ENCODE measurements at places on chromosomes 12 and 14.

DNA sequence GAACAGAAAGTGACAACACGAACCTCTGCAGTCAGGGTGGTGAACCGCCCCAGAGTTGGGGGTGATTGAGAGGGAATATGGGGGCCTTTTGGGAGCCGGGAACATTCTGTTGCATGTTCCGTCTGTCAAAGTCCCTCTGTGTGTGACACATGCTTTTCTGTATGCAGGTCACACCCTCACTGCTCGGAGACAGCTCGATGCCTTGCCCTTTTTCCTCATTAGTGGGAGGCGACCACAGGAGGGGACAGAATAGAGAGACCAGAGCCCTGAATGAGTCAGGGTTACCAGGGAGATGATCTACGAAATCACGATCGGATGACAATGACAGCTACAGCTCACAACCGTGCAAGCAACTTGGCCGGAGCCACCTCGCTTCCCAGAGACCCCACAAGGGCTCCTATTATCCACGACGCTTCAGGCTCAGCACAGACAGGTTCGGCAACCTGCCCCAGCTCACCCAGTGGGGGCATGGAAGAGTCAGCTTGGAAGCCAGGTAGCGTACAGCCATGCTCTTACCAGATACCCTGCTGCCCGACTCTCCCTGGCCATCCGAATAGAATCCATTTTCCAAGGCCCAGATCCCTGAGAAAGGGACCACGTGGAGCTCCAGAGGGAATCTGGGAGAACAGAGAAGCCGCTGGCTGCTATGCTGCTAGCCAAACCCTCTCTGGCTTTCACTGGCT, 38.8 kb downstream of the TESC start:
- DNase-seq = no peak

GRCh38 chr14:22149058-22149457, 440.0 kb downstream of the DAD1 start:
- no peak for DNase-seq

DNA sequence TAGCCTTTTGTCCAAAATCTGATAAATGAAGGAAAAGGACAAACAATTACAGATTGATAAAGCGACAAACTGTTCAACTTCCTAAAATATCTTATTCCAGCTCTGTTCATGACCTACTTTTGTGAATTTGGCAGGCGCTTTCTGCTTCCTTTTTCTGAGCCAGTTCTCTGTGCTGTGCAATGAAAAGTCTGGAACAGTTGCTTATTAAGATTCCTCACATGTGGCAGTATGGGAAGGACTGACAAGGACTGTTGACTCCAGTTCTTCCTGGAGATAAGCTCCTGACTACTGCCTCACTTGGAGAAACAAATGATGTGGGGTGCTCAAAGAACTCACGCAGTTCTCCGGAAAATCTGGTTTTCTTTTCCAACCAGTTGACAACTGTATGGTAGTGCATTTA, 58.3 kb upstream of the ANP32D start:
- DNase-seq = no peak

DNA sequence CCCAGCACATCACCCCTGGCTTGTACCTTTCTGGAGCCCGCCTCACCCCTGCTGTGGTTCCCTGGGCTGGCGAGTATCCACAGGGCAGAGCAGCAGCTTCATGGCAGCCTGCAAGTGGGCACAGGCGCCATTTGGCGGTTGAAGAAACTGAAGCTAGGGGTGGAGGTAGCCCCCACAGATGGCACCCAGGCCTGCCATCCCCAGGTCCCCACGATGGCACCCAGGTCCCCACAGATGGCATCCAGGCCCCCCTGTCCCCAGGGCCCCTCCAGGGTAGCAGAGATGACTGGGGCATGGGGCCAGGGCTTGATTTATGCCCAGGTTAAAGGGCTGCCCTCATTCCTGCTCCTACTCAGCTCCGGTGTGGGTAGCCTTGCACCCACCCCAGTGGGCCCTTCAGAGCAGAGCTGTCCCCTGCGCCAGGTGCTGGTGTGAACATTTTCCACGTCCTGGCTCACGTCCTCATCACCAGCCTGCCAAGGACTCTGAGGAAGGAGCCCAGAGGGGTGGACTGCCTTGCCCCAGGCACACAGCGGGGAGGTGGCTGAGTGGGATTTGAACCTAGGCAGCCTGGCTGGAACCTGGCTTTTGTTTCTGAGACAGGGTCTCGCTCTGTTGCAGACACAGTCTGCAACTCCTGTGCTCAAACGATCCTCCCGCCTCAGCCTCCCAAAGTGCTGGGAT, 8.7 kb downstream of the MMP17 start:
- no peak for DNase-seq

- DNase-seq = no peak
Observed at GRCh38 chr12:85794531-85794930, 41.7 kb downstream of the RASSF9 start.

DNA sequence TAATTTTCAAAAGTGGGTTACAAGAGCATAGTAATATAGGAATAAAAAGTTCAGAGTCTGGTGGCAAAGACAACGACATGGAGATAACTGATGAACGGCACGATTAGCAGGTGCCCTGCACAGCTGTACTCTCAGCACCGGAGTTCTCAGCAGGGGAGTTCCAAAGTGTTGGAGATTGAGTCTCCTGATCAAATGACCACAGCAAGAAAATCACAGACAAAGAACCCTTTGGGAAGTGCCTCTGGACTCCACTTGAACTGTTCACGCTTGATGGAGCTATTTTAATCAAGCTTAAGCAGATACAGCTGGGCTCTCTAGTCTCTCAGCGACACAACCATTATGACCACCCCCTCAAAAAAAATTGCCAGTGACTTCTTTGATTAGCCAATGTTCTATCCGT, 153.1 kb downstream of the ALG10B start:
- DNase-seq = no peak

- DNase-seq = no peak
Observed at GRCh38 chr12:24280056-24280842, 330.8 kb upstream of the SOX5 start.

DNA sequence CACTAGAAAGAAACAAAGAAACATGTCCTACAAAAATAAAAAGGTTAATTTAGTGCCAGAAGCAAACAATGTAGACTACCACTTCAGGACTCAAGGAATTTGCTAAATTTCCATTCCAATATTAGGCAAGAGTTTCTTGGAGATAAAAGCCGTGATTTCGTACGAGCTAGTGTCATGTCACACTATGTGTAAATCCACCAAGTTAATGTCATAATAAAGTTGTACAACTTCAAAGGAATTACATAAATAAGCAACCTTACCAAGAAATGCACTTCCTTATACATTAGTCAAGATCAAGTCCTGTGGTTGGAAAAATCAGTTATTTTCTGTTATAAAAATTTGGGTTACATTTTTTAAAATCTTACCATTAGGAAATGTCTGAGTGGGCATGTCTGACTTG, 1222.8 kb downstream of the GALC start:
- DNase-seq = no peak

DNA sequence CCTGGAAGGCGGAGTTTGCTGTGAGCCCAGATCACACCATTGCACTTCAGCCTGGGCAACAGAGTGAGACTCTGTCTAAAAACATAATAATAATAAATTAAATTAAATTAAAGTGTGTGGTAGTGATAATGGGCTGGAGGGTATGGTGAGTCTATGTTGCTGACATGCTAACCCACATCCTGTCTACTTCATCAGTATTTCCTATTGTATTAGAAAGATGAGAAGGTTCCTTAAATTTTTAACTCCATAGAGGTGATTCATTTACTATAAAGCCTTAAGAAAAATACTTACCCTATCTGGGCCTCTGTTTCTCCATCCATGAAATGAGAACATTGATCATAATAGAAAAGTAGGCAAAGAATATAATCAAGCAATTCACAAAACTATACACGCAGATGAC, 280.5 kb downstream of the FBXL14 start:
- DNase-seq = no peak

DNA sequence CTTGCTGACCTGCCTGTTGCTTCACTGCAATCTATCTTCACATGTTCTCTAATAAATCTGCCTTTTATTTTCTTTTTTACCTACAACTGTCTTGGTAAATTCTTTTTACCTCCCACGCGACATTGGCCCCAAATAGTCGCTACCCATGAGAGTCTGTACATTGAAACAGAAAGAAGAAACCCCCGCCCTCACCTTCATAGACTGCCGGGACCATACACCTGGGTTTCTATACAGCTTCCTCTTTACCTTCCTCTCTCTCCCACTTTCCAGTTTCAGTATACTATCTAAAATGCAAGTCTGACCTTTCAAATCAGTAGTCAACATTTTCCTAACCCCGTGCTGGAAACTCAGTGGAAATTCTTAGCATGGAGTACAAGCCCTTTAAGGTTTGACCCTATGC, 4.8 kb downstream of the SLC8A3 start:
- DNase-seq = no peak

DNA sequence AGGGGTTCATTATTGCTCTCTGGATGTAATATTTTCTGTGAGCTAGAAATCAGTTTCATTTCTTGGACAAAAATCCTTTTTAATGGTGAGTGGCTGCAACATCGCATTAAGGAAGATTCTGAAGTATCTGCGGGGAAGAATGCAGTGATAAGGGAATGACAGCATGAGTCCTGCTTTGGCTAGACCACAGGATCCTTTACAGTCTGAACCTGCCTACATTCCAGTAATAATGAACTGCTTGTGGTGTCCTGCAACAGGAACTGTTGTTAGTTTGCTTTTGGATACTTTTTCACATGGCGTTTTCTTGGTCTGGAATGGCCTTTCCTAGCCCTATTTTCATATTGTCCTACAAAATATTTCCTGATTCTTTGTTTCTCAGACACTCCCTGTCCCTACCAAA, 15.7 kb downstream of the MDM2 start:
- no peak for DNase-seq

GRCh38 chr12:57451233-57451778, 3.8 kb upstream of the INHBE start:
- no peak for DNase-seq

- no peak for DNase-seq
Observed at GRCh38 chr12:7101047-7101693, 7.8 kb downstream of the C1RL start.

DNA sequence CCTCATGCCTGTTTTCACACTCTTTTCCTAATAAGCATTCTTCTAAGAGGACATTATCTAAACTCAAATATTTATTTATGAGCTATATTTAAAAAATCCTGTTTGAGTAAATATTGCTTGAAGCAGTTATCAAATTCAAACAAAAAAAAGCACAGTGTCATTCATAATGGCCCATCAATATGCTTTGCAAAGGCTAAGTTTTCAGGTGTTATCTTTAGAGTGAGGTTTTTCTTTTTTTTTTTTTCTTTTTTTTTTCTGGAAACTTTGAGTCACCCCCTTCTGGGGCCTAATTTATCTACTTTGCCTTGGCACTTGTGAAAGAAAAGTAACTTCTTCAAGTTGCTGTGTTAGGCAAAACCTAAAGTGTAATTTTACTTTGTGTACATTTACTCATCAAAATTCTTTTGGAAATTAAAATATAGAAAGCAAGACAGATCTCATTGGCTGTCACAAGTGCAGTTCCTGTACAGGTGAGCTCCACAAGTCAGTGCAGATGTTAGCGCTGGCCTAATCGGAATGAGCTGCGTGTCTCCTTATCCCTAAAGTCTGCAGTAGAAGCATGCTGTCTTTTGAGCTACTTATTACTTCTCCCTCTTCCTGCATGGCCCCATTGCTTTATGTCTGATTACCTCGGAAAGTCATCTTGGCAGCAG, 53.3 kb downstream of the GLT1D1 start:
- DNase-seq = no peak

- peak; percentile 0 for DNase-seq
Observed at GRCh38 chr12:111529424-111530368, 69.4 kb downstream of the ATXN2 start.

DNA sequence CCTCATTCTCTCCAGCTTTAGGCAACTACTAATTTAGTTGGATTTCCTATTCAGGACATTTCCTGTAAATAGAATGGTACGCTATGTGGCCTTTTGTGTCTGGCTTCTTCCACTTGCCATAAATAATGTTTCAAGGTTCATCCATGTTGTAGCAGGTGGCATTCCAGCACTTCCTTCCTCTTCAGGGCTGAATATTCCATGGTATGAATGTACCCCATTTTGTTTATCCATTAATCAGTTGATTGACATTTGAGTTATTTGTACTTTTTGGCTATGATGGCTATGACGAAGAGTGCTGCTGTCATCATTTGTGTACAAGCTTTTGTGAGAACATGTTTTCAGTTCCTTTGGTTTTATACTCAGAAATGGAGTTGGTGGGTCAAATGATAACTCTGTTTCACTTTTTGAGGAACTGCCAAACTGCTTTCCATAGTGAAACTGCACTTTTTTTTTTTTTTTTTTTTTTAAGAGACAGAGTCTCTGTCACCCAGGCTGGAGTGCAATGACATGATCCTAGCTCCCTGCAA, 6.5 kb upstream of the CDK2AP1 start:
- DNase-seq = no peak

GRCh38 chr12:38721611-38722252, 183.7 kb downstream of the CPNE8 start:
- DNase-seq = no peak

- peak; percentile 59 for DNase-seq
Observed at GRCh38 chr12:121799156-121799841, 4.5 kb upstream of the SETD1B start.

DNA sequence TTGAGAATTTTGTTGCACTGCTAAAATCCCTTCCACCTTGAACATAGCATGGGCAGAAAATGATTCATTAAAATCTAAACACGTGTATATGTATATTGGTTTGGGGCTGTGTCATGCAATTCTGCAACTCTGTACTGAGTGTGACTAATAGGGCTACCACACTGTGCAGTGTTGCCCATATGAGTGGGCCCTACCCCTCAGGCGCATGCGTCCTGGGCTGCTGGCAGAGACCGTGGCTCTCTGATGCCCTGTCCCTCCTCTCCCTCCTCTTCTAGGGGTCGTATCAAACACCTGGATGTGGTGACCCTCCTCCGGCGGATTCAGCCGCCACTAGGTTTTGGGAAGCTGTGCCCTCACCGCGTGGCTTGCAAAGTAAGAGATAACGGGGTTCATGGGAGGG, 128.4 kb upstream of the FKBP4 start:
- no peak for DNase-seq

DNA sequence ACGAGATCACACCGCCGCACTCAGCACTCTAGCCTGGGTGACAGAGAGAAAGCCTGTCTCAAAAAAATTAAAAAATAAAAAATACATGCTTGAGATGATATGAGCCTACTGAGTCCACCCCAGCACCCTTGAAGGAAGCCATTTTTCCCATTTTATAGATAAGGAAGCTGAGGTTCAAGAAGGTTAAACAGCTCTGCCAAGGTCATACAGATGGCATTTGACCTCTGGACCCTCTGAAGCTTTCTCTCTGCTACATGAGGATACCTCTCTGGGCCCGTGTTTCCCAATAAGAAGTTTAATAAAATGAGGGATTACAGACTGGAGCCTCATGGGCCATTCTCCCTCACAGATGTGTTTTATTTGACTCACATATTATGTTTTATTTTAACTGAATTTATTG, 53.9 kb upstream of the PNMA1 start:
- DNase-seq = no peak
